ENCODE measurements at places on chromosomes 13 and 19. TPM values are rescaled to one million over a fixed set of nuclear protein-coding genes. Genes with fewer than 3 reads are reported as not detected.

DNA sequence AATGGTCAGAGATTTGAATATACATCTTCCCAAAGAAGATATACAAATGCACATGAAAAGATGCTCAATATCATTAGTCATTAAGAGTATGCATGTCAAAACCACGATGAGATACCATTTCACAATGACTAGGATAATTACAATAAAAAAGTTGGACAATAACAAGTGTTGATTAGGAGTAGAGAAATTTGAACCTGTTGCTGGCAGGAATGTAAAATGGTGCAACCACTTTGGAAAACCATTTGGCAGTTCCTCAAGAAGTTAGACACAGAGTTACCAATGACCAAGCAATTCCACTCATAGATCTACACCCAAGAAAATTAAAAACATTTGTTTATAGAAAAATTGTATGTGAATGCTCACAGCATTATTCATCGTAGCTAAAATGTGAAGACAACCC lies 33.2 kb upstream of the STARD13 start:
- no peak for DNase-seq

The KLK12 gene
- total RNA-seq, result not detected

The SIGLEC5 gene
- total RNA-seq, result not detected

GRCh38 chr13:97448503-97449251 lies 14.7 kb downstream of the RAP2A start:
- no peak for DNase-seq

DNA sequence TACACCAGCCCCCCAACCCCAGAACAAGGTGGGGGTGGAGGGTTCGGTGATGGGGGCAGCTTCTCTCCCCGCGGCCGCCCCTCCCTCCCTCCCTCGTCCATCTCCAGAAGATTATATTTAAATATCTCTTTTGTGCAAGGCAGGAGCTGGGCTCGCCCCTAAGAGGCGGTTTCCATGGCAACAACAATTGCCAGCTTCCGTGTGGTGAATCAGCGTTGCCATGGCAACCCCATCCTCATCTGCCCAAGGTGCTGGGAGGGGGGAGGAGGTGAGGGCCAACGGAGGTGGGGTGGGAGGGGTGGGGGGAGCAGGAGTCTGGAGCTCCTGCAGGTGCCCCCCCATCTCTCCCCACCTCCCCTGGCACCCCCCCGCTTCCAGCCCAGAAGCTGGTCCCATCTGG lies 46.4 kb downstream of the CELF5 start:
- no peak for DNase-seq

- DNase-seq, result no peak
These were observed 2.4 kb downstream of the PAK4 start for GRCh38 chr19:39127812-39128515.

DNA sequence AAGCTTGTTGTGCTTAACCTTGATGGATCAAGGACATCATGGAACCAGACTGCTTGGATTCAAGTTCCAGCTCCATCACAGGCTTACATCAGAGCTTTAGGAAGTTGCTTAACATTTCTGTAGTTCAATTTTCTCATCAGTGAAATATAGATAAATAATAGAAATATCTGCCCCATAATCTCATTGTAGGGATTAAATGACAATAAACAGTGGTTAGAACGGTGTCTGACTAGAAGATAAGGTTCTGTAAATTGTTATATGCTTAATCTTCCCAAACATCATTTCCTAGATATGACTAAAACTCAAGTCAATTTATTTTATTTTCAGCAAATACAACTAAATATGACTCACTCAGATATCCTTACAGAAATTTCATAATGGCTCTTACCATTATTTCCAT lies 83.5 kb downstream of the SLITRK1 start:
- no peak for DNase-seq

The DCT gene
- total RNA-seq, result 0.22 TPM

DNA sequence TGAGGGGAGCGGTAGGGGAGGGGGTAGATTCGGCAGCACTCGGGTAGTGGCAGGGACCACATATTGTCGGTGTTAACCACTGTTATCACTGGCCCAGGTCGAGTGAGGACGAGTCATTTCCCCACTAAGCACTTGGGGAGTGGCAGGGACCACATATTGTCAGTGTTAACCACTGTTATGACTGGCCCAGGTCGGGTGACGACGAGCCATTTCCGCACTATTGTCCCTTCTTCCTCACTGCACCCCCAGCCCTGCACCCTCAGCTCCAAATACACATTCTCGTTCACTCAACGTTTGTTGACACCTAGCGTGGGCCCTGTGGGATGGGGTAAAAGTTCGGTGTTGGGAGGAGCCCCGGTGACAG lies 467 bp upstream of the CLN5 start:
- DNase-seq, result peak; percentile 44

- no peak for DNase-seq
These were observed 41.8 kb downstream of the RNASEH2B start for GRCh38 chr13:50951366-50951765.

DNA sequence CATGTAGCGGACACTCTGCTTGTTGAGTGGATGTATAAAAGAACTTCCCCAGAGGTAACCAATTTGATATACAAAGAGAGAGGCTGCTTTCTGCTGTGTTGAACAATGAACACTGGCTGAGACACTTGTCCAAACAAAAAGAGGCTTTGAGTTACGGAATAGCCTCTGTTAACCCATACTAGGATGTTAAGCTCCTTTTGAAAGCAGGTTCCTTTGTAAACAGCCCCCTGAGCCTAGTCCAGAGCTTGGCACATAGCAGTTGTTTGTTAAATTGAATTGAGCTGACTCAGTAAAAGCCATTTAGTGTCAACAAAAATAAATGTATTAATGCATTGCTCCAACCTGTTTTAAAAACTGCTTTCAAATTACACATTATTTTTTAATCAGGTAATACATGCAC lies 200.1 kb downstream of the MZT1 start:
- no peak for DNase-seq

- DNase-seq, result no peak
These were observed 16.4 kb downstream of the HDGFL2 start for GRCh38 chr19:4488496-4488895.

- DNase-seq, result no peak
These were observed 2.3 kb downstream of the AMH start for GRCh38 chr19:2251106-2252054.

GRCh38 chr19:12886651-12886968 lies 391 bp downstream of the KLF1 start:
- no peak for DNase-seq

GRCh38 chr19:34044021-34044420 lies 128.3 kb upstream of the LSM14A start:
- DNase-seq, result no peak

GRCh38 chr13:73832825-73833224 lies 301.4 kb downstream of the KLF12 start:
- DNase-seq, result no peak

The PEG3 gene
- total RNA-seq, result 7.1 TPM

GRCh38 chr19:10551698-10552301 lies 8.1 kb downstream of the ATG4D start:
- DNase-seq, result no peak

DNA sequence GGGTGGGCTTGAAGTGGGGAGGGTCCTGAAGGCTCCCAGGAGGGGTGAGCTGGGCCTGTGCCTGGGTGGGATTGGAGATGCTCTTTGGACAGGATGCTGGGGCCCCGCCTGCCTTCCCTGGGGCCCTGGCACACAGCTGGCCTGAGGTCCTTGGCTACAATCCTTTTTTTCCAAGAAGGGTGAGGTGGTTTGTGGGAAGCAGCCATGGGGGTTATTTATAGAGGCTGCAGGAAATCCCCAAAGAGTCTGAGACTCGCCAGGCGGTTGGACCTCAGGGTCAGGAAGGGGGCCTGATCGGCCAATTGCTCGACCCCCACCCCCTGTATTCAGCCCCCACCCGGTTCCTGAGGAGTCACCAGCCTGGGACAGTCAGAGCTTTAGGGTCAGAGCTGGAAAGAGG lies 10.0 kb downstream of the GTPBP3 start:
- DNase-seq, result no peak

The TUBA3C gene
- 0.27 TPM for total RNA-seq

The ZNF284 gene
- 1.6 TPM for total RNA-seq

DNA sequence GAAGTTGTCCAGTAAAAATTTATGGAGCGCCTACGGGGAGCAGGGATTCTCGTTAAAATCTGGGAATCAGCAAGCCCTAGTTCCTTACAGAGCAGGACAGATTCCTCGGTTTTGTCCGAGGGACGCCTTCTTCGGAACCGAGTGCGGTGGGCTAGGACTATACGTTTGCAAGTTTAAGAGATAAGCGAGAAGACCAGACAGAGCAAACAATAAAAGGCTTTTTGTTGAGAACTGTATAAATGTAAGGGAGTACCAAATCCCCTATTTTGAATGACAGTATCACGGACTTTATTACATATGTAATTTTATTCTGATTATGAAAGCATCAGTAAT lies 971 bp upstream of the ANKRD10 start:
- no peak for DNase-seq

The CFAP97D2 gene
- not detected for total RNA-seq

DNA sequence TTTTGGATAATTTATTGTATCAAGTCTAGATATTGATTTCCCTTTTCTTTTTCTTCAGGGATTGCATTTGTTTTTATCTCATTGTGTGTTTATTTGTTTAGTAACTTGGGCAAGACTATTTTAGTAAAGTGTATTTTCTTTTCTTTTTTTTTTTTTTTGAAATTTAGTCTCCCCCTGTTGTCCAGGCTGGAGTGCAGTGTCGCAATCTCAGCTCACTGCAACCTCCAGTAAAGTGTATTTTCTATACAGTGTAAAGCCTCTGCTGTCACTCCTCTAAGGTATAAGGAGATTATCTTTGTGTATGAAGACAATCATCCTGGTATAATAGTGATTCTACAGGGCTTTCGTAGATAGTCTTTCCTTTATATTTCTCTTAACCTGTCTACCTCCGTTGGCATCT lies 2546.0 kb downstream of the PCDH9 start:
- DNase-seq, result no peak

The RHPN2 gene
- 1.8 TPM for total RNA-seq

DNA sequence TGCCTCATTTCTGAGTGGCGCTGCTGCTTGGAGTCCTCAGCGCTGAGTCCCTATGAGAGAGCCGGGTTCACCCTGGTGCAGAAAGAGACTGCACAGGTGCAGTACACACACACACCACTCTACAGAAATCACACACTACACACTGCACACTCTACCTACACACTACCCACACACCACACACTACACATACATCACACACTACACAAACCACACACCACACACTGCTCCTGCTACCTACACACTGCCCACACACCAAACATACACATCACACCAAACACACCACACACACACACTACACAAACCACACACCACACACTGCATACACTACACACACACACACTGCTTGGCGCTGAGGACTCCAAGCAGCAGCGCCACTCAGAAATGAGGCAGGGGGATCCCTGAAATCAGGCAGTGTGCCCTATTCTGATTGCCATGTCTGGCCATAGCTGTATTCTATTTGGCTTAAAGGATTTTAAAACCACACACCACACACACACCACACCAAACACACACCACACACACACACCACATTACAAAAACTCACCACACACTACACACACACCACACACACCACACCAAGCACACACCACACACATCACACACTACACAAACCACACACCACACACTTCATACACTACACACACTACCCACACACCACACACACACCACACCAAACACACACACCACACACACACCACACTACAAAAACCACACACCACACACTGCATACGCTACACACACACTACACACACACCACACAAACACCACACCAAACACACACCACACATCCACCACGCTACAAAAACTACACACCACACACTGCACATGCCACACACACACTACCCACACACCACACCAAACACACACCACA lies 4.9 kb downstream of the MAG start:
- DNase-seq, result no peak

The CEACAM21 gene
- total RNA-seq, result 0.86 TPM

GRCh38 chr19:6048793-6049405 lies 61.4 kb downstream of the RFX2 start:
- peak; percentile 86 for DNase-seq

DNA sequence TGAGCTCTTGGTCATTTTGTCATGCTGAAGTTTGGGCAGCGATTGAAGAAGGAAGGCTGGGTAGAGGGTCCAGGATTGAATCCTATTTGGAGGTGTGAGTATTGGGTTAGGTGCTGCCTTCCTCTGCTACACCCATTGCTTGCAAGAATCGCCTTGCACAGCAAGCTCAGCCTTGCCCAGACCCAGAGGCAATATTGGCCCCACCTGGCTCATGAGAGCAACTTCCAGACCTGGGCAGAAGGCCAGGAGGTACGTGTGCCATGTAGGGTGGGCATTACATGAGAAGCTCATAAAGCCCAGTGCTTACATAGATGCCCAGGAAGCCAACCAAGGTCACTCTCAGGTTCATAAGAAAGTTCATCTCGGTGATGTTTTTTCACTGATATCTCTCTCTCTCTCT lies 718.0 kb downstream of the EFNB2 start:
- no peak for DNase-seq

The SPATA13 gene
- total RNA-seq, result 8.3 TPM

GRCh38 chr13:36819739-36820090 lies 693 bp downstream of the RFXAP start:
- no peak for DNase-seq

- no peak for DNase-seq
These were observed 26.8 kb downstream of the SKA3 start for GRCh38 chr13:21149568-21149967.

- DNase-seq, result no peak
These were observed 24.4 kb upstream of the GPR18 start for GRCh38 chr13:99282264-99283231.

The KCTD12 gene
- total RNA-seq, result 34.7 TPM

GRCh38 chr19:50371914-50372475 lies 4.3 kb upstream of the NR1H2 start:
- DNase-seq, result no peak

The ZC3H4 gene
- total RNA-seq, result 20.6 TPM

The GRIK5 gene
- total RNA-seq, result 4.0 TPM

DNA sequence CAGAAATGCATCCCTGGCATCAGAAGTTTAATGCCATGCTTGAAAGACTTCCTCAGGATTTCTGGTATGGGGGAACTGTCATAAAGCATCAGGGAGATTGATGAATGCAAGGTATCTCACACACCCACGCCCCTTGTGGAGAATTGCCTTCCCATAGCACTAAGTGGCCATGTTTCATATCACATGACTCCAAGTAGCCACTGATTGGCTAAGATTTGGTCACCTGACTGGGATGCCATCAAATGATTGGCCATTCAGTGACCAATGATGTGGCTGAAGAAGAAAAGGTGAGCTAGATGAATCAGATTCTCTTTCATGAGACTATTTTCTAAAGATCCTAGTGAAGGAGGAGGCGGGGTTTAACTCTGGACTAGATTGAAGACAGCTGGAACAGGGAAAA lies 7.3 kb downstream of the KLK8 start:
- DNase-seq, result no peak

The ATP4B gene
- total RNA-seq, result not detected

GRCh38 chr19:39968789-39969188 lies 2.2 kb upstream of the PSMC4 start:
- DNase-seq, result no peak
